ENCODE measurements at places on chromosomes 2 and 18.

- DNase-seq = peak; percentile 75
These were observed 89.2 kb downstream of the SH3RF3 start for GRCh38 chr2:109218087-109218791.

- no peak for DNase-seq
These were observed 34.0 kb downstream of the RDH14 start for GRCh38 chr2:18526429-18526828.

DNA sequence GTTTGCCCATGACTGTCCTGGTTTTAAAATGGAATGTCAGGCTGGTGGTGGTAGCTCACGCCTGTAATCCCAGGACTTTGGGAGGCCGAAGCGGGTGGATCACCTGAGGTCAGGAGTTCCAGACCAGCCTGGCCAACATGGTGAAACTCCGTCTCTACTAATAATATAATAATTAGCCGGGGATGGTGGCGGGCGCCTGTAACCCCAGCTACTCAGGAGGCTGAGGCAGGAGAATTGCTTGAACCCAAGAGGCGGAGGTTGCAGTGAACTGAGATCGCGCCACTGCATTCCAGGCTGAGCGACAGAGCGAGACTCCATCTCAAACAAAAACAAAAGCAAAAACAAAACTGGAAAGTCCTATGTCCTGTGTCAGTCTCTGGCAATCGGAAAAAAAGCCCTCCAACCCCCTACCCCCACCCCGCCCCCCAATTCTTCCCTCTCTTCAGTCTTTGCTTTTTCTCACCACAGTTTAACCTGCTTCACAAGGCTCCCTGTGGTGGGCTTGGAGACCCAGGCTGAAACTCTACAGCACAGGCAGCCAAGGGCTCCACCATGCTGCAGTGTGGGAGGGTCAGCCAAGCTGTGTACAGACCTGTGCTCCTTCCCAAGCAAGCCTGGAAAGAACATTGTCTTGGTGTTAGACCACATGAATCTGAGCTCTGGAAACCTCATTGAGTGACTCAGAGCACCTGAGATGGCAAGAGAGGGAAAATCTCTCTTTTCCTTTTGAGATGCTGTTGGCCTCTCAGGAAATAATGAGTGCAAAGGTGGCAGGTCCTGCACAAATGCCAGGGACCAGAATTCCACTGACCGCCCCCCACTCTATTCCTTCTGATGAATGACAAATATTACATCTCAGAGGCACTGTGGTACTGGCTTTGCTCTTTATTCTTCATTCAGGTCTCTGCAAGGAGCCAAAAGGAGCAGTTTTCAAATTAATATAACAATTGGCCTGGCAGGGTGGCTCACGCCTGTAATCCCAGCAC is 16.7 kb downstream of the MYCN start:
- DNase-seq = no peak

GRCh38 chr2:16626497-16626896 is 39.1 kb downstream of the CYRIA start:
- DNase-seq = peak; percentile 81

- no peak for DNase-seq
These were observed 536.7 kb downstream of the RIT2 start for GRCh38 chr18:42578792-42579191.

- DNase-seq = no peak
These were observed 233.0 kb upstream of the TNP1 start for GRCh38 chr2:217092710-217093379.

- DNase-seq = no peak
These were observed 202.3 kb upstream of the RAB6C start for GRCh38 chr2:129777146-129777545.

DNA sequence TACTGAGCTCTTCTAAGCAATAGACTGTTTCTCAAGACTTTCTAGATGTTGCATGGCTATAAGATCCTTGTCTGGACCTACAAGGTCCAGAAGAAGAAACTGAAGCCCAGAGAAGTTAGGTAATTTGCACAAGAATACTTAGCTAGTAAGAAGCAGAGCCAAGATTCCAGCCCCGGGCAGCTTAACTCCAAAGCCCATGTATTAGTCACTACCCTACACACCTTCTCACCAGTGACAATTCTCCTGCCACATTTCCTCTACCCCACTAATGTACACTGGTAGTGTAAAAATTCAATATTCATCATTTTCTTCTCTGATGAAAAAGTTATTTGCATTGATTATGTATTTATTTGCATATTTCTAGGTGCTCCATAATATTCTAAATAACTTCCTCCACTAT is 95.5 kb upstream of the CREB1 start:
- DNase-seq = no peak

GRCh38 chr2:187382131-187382530 is 65.9 kb downstream of the CALCRL start:
- no peak for DNase-seq

DNA sequence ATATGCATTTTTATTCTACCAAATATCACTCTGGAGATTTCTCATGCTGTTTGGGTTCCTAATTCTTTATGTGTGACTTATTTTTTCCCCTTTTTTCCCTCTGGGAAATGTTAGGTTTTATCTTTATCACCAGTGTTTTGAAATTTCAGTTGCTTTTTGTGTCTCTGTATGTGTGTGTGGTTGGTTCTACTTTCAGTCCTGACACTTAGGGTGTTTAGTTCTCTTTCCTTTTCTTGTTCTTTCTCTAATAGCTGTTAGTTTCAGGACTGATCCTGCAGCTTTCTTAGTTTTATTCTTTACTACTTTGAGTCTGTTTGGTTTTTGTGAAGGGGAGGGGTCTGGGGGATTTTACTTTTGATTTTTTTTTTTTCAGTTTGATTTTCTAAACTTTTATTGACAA is 23.1 kb downstream of the PPM1B start:
- no peak for DNase-seq

DNA sequence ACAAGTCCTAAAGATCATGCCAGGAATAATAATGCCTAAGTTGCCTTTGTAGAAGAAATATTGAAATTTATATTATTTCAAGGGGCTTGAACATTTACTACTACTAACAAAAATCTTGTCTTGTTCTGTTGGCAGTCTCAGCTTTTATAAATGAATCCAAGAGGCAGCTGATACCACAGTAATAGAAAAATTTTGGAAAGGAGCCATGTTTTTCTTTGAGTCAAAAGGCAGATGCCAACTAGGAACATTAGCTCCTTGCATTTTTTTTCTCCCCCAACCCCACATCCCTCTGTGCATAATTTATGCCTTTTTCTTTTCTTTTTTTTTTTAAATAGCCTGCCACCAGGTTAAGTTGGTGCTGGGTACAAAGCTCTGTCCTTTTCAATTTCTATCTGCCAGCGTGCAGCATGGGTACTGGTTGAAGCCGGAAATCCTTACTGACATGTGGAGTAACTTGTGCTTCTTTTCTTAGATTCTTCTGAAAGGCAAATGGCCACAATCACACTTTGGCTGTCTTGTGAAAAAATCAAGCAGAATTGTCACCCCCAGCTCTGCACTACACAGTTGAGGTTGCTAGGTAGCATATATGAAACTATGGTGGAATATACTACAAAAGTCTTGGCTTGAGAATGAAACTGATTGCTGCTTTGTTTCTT is 98.8 kb downstream of the RHBDD1 start:
- no peak for DNase-seq

DNA sequence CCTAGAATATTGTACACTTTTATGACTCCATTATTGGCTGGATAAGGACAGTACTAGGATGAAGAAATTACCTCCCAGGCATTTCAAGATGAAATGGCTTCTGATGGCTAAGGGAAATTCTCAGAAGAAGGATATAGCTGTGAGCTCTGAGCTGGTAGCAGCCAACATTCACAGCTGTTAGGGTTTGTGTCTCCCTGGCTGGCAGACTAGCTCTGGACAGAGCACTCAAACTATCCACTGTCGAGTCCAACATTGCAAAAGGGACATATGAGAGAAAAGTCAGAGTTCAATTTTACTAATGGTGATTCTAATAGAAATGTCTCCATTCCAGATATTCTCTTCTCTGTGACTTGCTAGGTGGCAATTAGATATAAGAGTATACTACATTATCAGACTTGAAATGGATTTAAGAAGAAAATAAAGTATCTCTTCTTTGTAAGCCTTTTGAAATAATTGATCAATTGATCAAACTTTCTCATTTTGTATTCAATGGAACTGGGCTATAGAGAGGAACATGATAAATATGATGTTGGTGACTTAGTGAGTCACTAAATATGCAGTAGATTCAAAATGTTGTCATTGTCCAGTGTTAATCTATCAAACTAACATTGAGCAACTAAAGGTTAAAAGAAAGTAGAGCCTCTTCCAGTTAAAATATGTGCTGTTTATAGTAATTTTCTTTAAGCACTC is 1920.3 kb downstream of the SUCLG1 start:
- no peak for DNase-seq

- DNase-seq = peak; percentile 17
These were observed 102.5 kb downstream of the RBM43 start for GRCh38 chr2:151159109-151159662.

DNA sequence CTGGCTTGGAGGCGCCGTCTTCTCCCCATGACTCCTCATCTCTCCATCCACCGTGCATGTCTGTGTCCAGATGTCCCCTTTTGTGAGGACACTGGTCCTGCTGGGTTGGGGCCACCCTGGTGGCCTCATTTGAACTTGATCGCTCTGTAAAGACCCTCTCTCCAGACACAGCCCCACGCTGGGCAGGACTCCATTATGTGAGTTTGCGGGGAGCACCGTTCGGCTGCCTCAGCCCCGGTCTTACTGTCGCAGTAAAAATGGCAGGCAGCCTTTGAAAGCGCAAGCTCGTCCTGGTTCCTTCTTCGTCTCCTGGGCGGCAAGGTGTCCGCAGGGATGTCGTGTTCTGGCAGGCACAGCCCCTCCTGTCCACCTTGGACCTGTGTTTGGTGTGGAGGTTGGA is 17.7 kb downstream of the NFATC1 start:
- no peak for DNase-seq

DNA sequence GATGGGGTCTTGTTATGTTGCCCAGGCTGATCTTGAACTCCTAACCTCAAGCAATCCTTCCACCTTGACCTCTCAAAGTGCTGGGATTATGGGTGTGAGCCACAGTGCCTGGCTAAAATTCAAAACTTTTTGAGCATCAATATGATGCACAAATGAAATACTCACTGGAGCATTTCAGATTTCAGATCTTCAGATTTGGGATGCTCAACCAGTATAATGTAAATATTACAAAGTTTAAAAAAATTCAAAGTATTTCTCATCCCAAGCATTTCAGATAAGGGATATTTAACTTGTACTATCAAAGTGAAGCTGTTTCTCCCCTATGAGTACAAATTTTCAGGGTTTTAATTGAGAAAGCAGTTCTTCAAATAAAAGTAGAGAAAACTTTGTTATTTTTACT is 164.1 kb upstream of the CCDC68 start:
- DNase-seq = peak; percentile 10

- no peak for DNase-seq
These were observed 274.8 kb downstream of the ALPK2 start for GRCh38 chr18:58354051-58354450.

DNA sequence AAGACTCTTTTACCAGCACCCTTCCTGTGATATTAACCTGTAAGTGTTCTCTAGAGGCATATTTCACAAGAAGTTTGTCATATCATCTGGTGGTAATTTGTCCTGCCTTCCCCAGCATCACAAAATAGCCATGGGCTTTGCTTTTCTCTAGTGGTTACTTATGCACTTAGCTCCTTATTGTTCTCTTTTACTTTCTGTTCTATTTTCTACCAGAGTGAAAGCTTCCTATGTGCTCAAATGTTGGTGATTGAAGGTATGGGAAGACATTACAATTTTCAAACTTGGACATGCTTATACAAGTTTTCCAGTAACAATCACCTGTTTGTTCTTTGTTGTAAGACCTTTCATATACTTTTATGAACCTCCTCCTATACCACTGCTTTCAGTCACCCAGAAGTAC is 87.0 kb upstream of the KCNH7 start:
- DNase-seq = no peak

- DNase-seq = no peak
These were observed 109.6 kb upstream of the FOSL2 start for GRCh38 chr2:28282861-28283646.

DNA sequence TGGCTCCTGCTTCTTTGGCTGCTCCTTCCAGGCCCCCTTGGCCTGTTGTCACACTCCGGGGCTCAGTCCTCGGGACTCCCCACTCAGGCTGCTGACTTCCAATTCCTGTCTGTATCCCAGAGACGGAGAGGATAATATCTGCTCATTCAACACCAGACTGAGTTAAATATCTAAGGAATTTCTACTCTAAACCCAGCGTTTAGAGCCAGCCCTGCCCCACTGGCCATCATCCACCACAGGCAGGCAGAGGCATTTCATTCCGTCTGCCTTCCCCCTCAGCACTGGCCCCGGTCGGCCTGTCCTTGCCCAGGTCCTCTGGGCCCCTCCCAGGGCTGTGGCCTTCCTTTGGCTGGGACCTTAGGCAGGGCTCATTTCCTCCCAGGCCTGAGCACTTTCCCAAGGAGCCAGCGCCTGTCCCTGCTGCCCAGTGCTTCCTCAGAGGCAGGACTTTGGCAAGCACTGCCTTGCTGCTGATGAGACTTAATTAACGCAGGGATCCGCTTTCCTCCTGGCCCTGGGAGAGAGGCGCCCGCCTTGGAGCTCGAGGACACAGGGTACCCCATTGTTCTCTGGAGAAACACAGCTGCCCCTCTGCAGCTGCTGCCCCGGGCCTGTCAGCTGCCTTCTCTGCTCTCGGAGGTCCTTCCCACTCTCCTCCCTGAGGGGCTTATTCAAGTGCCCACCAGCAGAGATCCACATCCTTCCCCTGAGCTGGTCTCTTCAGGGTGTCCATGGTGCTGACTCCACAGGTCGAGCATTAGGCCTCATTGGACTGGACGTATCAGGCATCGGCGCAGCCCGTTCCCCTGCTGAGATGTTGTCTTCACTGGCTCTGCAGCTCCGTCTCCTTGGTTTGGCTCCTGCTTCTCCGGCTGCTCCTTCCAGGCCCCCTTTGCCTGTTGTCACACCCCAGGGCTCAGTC is 42.8 kb downstream of the ATOH8 start:
- no peak for DNase-seq

- DNase-seq = no peak
These were observed 128.6 kb upstream of the TLK1 start for GRCh38 chr2:171289316-171289715.

GRCh38 chr2:31736695-31737454 is 156.1 kb upstream of the SRD5A2 start:
- no peak for DNase-seq

DNA sequence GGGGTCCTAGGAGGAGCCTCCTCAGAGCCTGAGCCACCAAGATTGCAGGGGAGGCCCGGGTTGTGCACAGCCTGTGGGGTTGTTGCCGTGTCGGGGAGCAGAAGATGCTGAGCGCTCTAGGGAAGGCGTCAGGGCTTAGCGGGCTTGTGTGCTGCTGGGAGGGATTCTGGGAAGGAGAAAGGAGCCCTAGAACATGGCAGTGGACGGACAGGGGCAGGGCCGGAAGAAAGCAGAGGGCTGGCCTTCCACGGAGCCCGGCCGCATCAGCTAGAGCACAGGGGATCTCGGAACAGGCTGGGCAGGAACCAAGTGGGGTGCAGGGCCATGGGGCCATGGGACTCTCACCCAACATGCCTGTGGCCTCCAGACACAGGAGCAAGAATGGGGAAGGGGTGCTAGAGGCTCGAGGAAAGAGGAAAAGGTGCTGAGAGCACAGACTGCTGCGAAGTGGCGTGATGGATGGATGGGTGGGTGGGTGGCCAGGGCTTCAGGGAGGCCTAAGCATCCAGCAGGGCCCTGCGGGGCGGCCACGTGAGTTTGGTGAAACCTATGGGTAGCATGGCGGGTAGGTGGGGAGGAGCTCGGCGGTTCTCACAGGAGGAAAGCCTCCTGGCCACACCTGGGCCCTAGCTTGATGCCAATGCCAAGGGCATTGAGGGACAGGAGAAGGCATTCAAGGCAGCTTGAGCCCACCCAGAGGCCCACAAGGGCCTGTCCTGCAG is 35.8 kb downstream of the MTERF4 start:
- no peak for DNase-seq

GRCh38 chr2:123953846-123954245 is 71.2 kb upstream of the CNTNAP5 start:
- peak; percentile 11 for DNase-seq
